ENCODE measurements at places on chromosomes 2 and 18.

- H3K4me3 ChIP-seq, result no peak overlapping the region
- no peaks in the 10 kb centered on the region for H3K27me3 ChIP-seq
- H3K27ac ChIP-seq, result no peak overlapping the region
Measured at GRCh38 chr18:50051288-50051687, 143.7 kb downstream of the MYO5B start.

DNA sequence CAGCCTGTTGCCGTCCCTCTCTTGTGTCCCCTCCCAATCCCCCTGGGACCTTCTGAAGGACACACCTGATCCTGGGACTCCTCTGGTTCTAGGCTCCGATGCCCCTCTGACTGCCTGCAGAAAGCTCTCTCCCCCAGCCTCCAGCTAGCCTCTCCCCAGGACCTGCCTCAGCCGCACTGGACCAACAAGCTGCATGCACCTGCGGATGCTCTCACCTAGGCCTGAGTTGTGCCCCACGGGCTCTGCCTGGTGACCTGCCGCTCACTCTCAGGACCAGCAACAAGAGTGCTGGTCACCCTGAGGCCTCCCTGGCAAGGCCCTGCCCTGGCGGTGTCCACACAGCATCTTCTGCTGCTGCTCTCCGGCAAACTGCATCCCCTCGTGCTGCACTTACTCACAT, 63.0 kb downstream of the EIPR1 start:
- no peak overlapping the region for H3K27ac ChIP-seq
- no peaks in the 10 kb centered on the region for H3K36me3 ChIP-seq
- DNase-seq, result no peak

DNA sequence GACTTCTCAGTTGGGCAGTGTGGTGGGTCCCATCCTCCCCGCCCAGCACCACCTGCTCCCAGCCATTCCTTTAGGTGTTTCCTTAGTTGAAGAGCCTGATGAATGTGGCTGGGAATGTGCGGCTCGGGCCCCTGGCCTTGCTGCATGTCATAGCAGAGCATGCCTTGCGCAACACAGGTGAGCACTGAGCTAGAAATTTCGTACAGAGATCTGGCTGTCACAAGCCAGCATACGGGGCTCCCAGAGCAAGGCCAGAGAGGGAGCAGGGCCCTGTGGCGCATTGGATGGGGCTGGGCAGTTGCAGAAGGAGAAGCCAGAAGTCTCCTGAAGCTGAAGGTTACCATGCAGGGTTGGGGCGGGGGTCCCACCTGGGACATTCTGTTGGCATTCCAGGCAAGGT, 129.7 kb downstream of the WDSUB1 start:
- H3K4me3 ChIP-seq, result no peak overlapping the region
- DNase-seq, result no peak
- no peaks in the 10 kb centered on the region for H3K27me3 ChIP-seq
- peaks cover 29% of the 10 kb centered on the region for H3K4me1 ChIP-seq

- no peaks in the 10 kb centered on the region for H3K27me3 ChIP-seq
- DNase-seq, result no peak
- peak overlapping the region; percentile 50 for H3K27ac ChIP-seq
- peaks cover 13% of the 10 kb centered on the region for H3K4me1 ChIP-seq
Measured at GRCh38 chr18:76451396-76452331, 43.4 kb downstream of the ZNF516 start.

GRCh38 chr2:239499726-239500573, 99.1 kb upstream of the HDAC4 start:
- H3K4me3 ChIP-seq, result no peak overlapping the region
- no peak overlapping the region for H3K27ac ChIP-seq
- DNase-seq, result no peak
- H3K27me3 ChIP-seq, result no peaks in the 10 kb centered on the region
- no peaks in the 10 kb centered on the region for H3K36me3 ChIP-seq

- peak overlapping the region; percentile 73 for H3K27ac ChIP-seq
- peaks cover 15% of the 10 kb centered on the region for H3K36me3 ChIP-seq
- H3K4me3 ChIP-seq, result no peak overlapping the region
- H3K4me1 ChIP-seq, result peaks cover 8% of the 10 kb centered on the region
- no peak for DNase-seq
Measured at GRCh38 chr2:231394211-231395141, 1.0 kb upstream of the B3GNT7 start.

DNA sequence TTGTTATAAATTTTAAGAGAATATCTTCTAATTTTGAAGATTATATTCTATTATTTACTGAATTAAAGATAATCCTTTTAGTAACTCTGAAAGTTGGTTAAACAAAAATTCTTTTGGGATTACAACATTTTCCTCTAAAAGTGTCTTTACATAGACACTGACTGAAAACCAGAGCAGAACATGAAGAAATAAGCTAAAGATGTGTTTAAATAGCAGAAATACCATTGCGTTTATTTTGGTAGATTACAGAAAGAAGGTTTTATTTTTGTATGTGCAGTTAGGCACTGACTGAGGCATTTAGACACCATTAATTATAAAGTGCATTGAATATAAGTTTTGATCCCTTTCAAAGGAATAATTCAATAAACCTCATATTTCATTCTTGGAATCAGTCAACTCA, 13.5 kb upstream of the NPC1 start:
- H3K36me3 ChIP-seq, result no peaks in the 10 kb centered on the region
- H3K27ac ChIP-seq, result no peak overlapping the region
- H3K27me3 ChIP-seq, result no peaks in the 10 kb centered on the region
- no peaks in the 10 kb centered on the region for H3K4me1 ChIP-seq
- no peak overlapping the region for H3K4me3 ChIP-seq

GRCh38 chr2:49812730-49813129, 658.4 kb upstream of the FSHR start:
- no peak overlapping the region for H3K4me3 ChIP-seq
- H3K4me1 ChIP-seq, result no peaks in the 10 kb centered on the region
- no peaks in the 10 kb centered on the region for H3K36me3 ChIP-seq
- H3K27me3 ChIP-seq, result no peaks in the 10 kb centered on the region
- DNase-seq, result no peak

DNA sequence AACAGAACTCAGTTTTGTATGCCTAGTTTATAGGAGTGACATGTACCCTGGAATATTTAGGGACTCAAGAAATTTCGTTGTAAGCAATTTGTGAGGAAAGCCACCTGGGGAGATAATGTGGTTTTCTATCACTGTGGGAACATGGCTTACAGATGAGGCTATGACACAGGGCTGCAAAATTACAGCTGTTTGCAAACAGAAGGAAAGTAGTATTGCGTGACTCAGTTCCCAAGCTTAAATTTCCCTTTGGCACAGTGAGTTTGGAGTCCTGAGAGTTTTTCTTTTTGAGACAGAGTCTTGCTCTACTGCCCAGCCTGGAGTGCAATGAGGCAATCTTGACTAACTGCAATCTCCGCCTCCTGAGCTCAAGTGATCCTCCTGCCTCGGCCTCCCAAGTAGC, 149.8 kb downstream of the MYO5B start:
- H3K27ac ChIP-seq, result no peak overlapping the region
- no peak for DNase-seq
- no peak overlapping the region for H3K4me3 ChIP-seq
- no peaks in the 10 kb centered on the region for H3K27me3 ChIP-seq
- no peaks in the 10 kb centered on the region for H3K36me3 ChIP-seq
